Fibroblast of skin of right biceps (primary cell): ENCODE measurements at places on chromosomes 7 and 10.

DNA sequence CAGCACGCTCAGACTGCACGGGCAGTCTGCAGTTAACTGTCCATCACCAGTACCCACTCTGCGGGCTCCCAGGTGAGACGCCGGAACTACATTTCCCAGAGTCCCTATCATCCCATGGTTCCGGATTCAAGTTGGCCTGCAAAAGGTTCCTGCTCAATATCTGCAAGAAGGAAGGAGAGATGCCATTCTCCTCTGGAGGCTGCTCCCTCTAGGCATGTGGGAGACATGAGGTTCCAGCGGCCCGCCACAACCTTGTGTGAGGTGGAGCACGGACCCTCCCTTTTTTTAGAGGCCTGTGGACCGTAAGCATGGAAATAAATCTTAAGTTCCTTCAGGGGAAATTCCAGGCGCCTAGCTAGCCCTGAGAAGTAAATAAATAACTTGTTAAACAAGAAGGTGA is 29.7 kb downstream of the NUP42 start:
- DNase-seq: no peak

DNA sequence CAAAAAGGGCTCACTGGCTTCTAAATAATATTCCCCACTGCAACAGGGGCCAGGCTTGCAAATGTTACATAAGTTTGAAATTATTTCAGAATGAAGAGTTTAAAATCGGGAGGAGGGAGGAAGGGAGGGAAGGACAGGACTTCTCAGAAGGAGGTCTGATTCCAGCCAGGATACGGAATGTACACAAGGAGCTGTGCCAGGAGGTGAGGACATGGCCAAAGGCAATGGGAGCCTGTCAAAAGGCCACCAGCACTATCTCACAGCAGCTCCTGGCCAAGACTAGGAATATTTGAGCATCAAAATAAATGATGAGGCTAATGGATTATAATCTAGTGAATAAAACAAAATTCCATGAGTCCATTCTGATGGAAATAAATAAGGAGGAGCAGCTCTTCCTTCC is 18.6 kb upstream of the DRGX start:
- no peak for DNase-seq

DNA sequence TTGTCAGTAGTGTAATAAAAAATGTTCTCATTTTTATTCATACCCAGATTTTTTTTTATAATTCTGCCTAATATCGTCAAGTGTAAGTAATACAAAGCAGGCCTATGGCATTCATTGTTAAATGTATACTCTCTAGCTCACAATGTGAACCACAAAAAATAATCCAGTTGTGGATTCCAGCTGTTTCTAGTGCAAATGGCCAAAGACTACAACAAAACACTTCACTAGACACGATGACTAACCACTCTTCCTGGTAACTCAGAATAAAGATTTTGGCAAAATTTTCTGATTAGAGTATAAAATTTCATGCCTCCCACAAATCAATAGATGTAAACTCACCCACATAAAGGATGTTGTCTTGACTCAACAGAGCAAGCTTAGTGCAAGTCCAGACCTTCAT is 396.6 kb downstream of the DGKB start:
- no peak for DNase-seq

GRCh38 chr10:99449023-99449422 is 18.6 kb upstream of the GOT1 start:
- no peak for DNase-seq

DNA sequence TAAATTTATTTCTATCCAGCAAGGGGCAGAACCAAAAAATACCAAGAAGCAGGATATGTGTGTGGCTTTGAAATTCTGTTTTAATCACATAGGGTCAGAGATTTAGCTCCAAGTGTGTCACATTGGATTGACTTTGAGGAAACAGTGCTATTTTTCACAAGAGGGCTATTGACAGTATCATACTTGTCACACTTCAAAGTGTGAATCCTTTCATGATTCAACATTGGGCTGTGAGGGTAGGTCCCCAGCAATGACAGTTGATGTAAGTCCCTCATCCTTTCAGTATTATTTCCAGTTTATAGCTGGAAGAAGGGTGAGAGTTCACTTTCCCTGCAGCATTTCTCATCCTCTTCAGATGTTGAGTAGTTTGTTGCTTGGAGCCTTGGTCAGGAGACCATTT is 7.4 kb downstream of the CCNY start:
- DNase-seq: no peak

- DNase-seq: peak; percentile 34
Observed at GRCh38 chr10:69239816-69240434, 19.8 kb downstream of the HKDC1 start.

DNA sequence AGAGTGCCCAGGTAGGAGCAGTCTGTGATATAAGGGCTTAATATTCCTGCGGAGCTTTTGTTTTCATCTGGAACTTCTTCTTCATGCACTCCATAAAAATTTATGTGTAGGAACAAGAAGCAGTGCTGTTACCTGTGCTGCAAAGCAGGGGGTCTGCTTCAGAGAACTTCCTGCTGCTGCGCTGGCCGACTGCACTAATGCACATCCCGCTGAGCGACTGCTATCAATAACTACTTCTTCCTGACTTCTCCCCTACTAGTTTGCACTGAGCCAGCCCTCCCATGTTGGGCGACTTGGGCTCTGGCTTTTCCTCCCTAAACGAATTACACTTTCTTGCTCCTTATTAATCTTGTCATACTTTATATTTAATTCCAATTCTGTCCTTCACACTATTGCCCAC is 150.3 kb downstream of the NEBL start:
- no peak for DNase-seq

DNA sequence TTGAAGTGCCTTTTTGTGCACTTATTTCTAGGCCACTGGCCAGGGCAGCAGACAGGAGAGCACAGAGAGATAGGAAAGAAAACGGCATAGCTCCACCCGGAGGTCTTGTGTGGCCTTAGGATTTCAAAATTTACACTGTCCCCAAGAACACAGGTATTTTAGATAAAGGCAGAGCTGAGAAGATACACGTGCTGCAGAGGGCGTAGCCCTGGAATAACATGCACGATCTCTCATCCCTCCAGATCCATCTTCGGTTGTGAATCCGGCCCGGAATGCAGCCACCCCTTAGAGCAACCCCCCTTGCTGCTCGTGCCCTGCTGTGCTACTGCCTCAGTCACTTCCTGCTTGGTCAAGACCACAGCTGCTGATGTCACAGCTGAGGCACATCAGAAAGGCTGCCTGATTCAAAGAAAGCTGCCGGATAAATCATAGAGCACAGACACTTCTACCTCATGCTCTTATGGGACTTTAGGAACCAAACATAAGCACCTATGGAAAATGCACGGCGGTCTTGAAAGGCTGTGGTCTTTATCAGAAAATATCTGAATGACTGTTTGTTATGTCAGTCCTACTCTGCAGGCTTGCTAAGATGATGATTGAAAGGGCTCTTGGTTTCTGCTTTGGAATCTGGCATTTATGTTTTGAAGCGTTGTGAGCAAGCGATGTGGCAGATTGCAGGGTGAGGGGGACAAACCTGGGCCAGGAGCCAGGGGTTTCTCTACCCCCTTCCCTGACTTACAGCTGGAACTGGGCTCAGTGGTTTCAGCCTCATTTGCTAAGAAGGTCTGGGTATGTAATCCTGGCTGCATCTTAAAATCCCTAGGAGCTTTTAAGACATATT is 152.0 kb downstream of the SVIL start:
- peak; percentile 86 for DNase-seq

DNA sequence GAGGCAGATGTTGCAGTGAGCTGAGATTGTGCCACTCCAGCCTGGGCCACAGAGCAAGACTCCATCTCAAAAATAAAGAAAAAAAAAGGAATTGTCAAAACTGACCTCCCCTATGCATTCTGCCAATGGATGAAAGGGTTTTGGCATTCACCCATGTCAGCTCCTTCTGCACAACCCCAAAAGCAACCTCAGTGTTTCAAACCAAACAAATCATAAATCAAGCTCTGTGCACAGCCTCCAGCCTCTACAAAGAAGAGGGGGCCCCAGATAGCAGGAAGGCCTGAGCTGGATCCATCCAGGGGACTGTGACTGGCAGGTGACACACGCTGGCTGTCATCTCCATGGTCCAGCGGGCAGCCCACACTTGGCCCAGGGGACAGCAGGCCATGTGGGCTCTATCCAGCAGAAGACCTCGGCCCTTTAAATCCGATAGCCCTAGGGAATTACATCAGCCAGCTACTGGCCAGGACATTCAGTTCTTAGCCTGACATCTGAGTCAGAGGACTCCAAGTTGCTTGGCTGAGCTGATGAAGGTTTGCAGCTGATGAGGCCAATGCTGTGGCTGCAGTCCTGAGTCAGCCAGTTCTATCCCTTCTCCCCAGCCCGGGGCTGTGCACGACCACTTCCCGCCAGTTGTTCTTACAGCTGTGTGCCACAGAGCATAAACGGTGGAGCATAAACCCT is 52.0 kb upstream of the FIGNL1 start:
- peak; percentile 68 for DNase-seq

GRCh38 chr10:47230482-47230881 is 69.5 kb upstream of the GDF10 start:
- DNase-seq: no peak

DNA sequence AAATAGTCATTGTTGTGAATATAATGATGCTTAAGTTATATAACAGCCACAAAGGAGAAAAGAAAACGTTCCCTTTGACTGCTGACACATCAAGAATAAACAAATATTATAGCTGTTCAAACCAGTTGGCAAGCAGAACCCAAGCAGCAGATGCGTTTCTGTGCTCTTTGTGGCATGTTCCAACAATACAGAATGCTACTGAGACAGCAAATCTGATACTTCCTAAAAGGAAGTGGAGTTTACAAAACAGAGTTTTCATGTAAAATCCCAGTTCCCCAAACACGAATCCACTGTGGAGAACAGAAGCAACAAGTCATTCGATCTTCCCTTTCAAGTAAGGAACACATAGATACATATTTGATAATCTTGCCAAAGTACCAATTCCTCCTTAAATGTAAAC is 170.9 kb upstream of the ASAH2 start:
- no peak for DNase-seq

- no peak for DNase-seq
Observed at GRCh38 chr10:126235979-126236851, 152.1 kb downstream of the ADAM12 start.

- no peak for DNase-seq
Observed at GRCh38 chr10:22915314-22915713, 12.5 kb upstream of the ARMC3 start.

DNA sequence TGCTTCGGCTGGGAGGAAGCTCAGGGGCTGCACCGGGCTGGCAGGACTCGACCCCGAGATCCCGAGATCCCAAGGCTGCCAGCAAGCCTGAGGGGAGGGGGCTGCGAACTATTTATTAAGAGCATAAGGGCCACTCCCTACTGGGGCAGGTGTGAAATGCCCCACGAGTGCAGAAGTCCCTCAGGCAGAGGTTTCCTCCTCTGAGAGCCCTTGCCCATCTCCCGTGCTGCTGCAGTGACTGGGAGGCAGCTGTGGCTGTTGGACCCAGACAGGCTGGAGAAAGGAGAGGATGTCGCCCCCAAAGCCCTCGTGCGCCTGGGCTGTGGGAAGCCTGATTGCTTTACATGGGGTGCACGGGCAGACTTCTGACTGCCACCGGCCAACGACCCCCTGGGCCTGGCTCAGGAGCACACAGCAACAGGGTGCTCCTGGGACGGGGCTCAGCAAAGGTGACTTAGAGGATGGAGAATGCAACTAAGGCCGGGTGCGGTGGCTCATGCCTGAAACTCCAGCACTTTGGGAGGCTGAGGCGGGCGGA is 39.8 kb downstream of the RGS10 start:
- DNase-seq: no peak

DNA sequence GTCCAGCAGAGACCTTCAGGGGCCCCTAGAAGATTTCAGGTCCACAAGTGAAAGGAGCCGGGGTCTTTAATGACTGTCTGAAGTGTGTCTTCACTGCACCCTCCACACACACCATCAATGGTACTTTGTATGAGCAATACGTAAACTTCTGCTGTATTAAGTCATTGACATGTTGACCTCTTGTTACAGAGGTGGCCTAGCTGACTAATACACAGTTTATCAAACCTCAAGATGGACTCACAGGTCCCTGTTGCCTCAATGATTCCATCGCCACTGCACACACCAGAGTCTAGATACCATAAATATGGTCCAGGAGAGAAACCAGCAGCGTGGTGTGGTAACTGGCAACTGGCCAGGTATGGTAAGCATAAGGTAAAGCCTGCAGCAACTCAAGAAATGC is 19.5 kb downstream of the KCNMA1 start:
- no peak for DNase-seq

- DNase-seq: no peak
Observed at GRCh38 chr7:158321936-158322615, 265.5 kb downstream of the PTPRN2 start.

DNA sequence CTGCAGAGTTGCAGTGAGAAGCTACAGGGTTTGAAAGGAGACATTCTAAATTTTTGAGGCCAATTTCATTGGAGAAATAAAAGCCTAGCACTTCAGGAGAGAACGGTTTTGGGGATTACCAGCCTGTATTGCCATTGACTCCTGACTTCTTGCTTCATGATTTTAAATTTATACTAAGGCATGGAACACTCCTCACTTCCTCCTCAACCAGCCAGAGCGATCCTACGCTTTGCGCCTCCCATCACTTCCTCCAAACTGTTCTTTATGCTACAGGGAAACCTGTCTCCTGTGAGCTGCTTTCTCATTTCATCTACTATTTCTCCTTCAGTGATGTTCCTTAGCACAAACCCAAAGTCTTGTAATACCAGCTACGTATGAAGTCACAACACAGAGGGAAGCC is 495.1 kb downstream of the SUGCT start:
- no peak for DNase-seq

DNA sequence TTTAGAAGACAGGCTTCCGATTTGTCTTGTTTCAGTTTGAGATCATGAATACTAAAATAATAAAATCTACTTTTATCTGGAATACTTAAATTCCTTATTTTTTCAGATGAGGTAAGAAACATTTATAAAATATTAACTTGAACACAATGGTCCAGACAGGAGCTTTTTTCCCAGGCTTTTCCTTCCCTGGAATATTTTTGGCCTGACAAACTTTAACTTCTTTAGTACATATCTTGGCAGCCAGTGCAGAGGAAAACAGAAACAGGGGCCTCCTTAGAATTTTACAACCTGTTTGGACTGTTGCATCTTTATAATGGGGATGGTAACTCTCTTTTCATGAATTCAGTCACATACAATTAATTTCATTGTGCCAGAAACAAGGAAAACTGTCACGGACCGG is 41.4 kb downstream of the NRP1 start:
- no peak for DNase-seq

DNA sequence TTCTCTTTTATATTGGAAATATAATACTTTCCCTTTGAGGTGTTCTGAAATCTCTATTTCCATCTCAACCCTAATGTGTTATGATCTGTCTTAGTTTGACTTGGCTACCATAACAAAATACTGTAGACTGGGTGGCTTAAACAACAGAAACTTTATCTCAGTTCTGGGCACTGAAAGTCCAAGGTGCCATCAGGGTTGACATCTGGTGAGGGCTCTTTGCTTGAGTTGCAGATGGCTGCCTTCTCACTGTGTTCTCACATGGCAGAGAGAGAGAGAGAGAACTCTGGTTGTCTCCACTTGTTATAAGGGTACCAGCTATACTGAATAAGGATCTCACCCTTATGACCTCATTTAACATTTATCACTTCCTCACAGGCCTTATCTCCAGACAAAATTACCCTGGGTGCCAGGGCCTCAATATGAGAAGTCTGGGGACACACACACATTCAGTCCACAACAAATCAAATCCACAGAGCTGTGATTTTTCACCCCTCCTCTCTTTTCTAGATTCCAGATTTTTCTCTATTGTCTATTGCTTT is 104.5 kb downstream of the SRI start:
- no peak for DNase-seq

- DNase-seq: no peak
Observed at GRCh38 chr7:152913492-152913891, 153.9 kb downstream of the ACTR3B start.
